ENCODE measurements at places on chromosomes 12 and 14. TPM values are rescaled to one million over a fixed set of nuclear protein-coding genes. Genes with fewer than 3 reads are reported as not detected.

The RAPGEF3 gene
- 7.1 TPM for total RNA-seq

The KCNA5 gene
- total RNA-seq, result not detected

The COQ5 gene
- total RNA-seq, result 24.3 TPM

The ADCY6 gene
- total RNA-seq, result 34.9 TPM

The GLT1D1 gene
- not detected for total RNA-seq

The TGFB3 gene
- total RNA-seq, result 19.3 TPM

The ATXN3 gene
- total RNA-seq, result 35.3 TPM

The FAM186B gene
- total RNA-seq, result 0.49 TPM

The CAPZA3 gene
- total RNA-seq, result not detected

The CCDC196 gene
- not detected for total RNA-seq

The DACT1 gene
- total RNA-seq, result 2.9 TPM

The FANCM gene
- total RNA-seq, result 3.8 TPM

The NTF3 gene
- 4.4 TPM for total RNA-seq

The RNASE1 gene
- total RNA-seq, result not detected

The CPNE6 gene
- total RNA-seq, result not detected

The BMAL2 gene
- 10.3 TPM for total RNA-seq

The ADGRD1 gene
- total RNA-seq, result 0.36 TPM

The KRT2 gene
- total RNA-seq, result not detected

The PLEKHG7 gene
- not detected for total RNA-seq

The OVCH1 gene
- not detected for total RNA-seq

The CDKN3 gene
- 11.8 TPM for total RNA-seq

The CDH24 gene
- total RNA-seq, result 2.7 TPM

The KIF21A gene
- total RNA-seq, result 5.5 TPM

The HOTAIR gene
- not detected for total RNA-seq

The ASCL4 gene
- total RNA-seq, result not detected

The CCDC175 gene
- not detected for total RNA-seq

The ABCD2 gene
- total RNA-seq, result 0.12 TPM

The AHNAK2 gene
- 167 TPM for total RNA-seq

The NOVA1 gene
- total RNA-seq, result 7.8 TPM

The AMHR2 gene
- total RNA-seq, result not detected

The KRT3 gene
- total RNA-seq, result not detected

The KRT85 gene
- total RNA-seq, result not detected

The OR10G3 gene
- total RNA-seq, result not detected

Measured in hair follicle dermal papilla cell (primary cell).